ENCODE measurements at places on chromosomes 7 and 10.

- DNase-seq: no peak
Measured at GRCh38 chr10:99836711-99837110, 54.3 kb downstream of the ABCC2 start.

GRCh38 chr7:45713669-45714520 lies 139.7 kb downstream of the ADCY1 start:
- no peak for DNase-seq

- DNase-seq: no peak
Measured at GRCh38 chr7:43307522-43307921, 195.1 kb downstream of the HECW1 start.

- peak; percentile 17 for DNase-seq
Measured at GRCh38 chr10:43407148-43407575, 1.8 kb downstream of the HNRNPF start.

GRCh38 chr7:1232623-1233332 lies at the start of gene UNCX:
UNCX (plus strand) TSS chr7:1232872; CDS start chr7:1233018, 146 bp downstream.
- DNase-seq: no peak

GRCh38 chr7:6546498-6547251 lies 4.6 kb downstream of the GRID2IP start:
- no peak for DNase-seq
